ENCODE measurements at places on chromosomes 5 and 9. TPM values are rescaled to one million over a fixed set of nuclear protein-coding genes. Genes with fewer than 3 reads are reported as not detected.

The RNF183 gene
- total RNA-seq = not detected

The SPINK5 gene
- total RNA-seq = not detected

The PCDHA7 gene
- not detected for total RNA-seq

The STC2 gene
- total RNA-seq = not detected

The HRCT1 gene
- not detected for total RNA-seq

The FLT4 gene
- 13.3 TPM for total RNA-seq

All from CD8-positive, alpha-beta T cell (primary cell).